Umbilical cord (tissue), 2 donors: ENCODE measurements at places on chromosomes 2 and 18. TPM values are rescaled to one million over a fixed set of nuclear protein-coding genes. Genes with fewer than 3 reads are reported as not detected.

Gene EIF2AK3
- 20.2 TPM for total RNA-seq

Gene GATA6
- total RNA-seq = 53.0 TPM

Gene CHRND
- 1.7 TPM for total RNA-seq

Gene EFR3B
- 4.3 TPM for total RNA-seq

Gene ZDBF2
- total RNA-seq = 24.6 TPM

Gene ANKRD36
- total RNA-seq = 145 TPM

DNA sequence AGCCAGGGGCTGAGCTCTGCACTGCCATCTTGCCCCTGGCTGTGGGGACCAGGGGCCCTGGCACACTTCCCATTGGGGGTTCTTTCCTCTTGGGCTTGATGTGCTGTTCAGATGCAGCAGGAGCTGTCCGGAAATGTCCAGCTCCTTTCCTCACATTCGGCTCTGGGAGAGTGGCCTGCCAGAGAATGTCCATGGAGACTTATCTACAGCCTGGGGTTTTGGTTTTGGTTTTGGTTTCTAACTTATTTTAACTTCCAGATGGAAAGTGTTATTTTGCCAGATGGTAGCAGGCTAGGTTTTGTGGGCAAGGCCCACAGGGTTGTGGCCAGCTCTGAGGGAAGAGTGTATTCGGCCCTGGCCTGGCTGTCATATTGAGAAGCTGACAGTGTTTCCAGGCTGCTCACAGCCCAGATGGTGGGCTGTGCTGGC is 177.3 kb downstream of the ANKRD30B start:
- no peak for DNase-seq

DNA sequence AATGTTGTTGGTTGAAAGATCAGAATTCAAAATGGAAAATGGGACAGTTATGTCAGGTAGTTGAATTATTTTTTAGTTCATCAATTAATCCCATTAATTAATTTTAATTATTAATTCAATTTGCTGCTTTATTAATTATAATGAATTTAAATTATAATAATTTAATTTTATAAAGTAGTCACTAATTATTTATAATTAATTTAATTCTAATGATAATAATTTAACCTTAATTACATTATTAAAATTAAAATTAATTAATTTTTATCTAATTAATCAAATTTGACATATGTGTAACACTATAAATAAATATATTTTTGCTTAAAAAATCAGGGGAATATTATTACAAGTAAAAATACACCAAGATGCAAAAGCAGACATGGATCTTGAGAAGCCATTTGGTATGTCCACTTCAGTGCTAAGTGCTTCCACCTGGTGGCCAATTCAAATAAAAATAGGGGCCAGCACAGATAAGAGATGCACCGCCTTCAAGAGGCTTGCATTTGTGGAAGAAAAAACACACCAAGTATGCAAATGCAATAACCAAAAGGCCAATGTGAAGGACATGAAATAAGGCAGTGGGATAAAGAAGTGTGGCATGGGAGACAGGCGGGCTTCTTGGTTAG is 73.2 kb downstream of the MBP start:
- peak; percentile 32 for DNase-seq

GRCh38 chr2:26366957-26367356 is 20.4 kb upstream of the ADGRF3 start:
- no peak for DNase-seq

DNA sequence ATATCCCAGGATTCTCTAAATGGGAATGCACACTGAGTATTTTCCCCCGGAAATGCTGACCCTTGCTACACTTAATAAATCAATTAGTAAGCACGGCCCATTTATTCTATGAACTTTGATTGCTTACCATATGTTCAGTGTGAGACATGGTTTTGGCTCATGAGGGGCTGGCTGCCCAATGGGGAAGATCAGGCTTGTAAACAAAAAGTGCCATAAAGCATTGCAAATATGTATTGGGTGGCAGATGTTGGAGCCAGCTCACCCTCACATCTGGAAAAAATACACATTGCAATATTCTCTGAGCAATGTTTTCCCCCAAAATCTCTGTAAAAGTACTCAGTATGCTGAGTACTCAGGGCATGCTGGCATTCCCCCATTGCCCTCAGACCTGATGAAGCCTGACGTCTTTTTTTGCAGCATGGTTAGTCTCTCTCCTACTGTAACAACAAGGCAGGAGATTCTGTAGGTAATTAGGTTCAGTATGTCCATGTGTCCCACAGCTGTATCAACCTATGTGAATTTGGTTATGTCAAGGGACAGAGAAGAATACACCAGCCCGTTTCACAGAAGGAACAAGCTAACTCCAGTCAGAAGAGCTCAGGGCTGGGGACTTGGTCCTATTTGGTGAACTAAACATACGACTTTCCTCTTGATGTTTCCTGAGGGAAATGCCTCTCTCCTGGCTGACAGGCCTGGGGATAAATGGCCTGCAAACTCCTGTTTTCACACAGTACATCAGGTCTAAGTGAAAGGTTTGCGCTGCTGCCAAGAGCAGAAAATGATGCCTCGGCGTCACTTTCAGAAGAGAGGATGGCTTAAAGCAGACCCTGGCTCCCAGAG is 202.4 kb downstream of the INSIG2 start:
- DNase-seq = no peak

DNA sequence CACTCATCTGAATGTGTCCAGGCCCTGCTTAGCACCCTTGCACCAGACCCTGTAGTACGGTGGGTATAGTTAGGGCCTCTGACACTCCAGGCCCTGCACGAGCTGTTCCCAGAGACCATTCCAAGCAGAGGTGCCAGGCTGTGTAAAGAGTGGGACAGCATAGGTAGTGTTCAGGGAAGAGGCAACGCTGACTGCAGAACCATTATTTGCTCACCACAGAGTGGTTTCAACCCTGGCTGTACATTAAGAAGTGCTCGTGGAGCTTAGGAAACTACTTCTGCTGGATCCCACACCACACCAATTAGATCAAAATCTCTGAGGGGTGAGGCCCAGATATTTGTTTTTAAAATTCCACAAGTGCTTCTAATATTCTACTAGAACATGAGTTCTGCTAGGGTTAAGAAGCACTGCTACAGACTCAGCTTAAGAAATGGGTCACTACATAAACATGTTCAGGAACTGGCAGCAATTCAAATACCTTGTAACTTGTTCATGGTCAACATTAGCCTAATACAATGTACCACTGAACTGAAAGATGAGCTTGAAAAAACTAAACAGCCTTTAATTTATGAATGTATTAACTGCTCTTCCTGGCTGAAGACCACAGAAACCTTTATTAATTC is 183.0 kb downstream of the MYO5B start:
- peak; percentile 51 for DNase-seq

DNA sequence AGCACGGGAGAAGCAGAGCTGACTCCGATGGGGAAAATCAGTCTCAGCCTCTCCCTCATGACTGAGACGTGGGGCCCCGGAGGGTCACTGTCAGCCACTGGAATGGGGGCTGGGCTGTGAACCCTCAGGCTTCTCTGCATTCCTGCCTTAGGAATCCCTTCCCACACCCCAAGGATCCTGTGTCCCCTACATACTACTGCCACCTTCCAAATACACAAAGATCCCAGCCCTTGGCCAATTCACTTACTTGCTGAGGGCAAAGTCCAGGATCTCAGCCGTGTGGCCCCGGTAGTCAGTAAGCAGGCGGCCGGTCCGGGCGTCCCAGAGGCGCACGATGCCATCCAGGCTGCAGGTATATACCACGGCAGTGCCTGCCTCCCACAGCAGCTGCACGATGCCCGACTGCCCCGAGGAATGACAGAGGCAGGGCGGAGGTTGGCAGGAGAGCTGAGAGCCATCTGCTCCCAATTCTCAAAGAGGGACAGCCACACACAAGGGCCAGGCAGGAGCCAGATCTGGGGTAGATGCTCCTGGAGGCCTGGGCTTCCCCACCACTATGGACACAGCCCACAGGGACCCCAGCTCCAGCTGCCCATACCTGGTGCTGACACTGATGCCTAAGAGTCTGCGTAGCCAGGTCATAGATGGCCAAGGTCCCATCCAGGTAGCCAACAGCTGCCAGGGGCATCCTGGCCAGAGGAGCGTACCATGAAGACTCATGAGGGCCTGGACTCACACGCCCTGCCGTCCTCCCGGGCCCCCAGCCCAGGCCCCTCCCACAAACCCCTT is 4.2 kb downstream of the GPBAR1 start:
- no peak for DNase-seq

DNA sequence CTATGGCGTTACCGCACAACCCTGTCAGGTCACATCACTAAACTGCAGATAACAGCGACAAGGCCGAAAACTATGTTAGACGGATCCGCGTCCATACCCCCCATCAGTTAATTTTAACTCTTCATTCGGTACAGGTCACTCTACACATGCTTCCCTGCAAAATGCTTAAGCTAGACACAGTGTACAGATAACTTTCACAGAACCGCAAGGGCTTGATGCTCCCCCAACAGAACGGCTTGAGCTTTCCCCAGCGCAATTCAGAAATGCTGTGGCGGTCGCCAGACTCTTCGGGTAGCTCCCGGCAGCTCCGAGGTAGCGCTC is 283 bp upstream of the RBBP8 start:
- no peak for DNase-seq

GRCh38 chr18:26700201-26700600 is 151.8 kb upstream of the KCTD1 start:
- no peak for DNase-seq
